ENCODE measurements at places on chromosomes 5 and 9. TPM values are rescaled to one million over a fixed set of nuclear protein-coding genes. Genes with fewer than 3 reads are reported as not detected.

The IL3 gene
- total RNA-seq = not detected

The ADAMTS2 gene
- total RNA-seq = not detected

DNA sequence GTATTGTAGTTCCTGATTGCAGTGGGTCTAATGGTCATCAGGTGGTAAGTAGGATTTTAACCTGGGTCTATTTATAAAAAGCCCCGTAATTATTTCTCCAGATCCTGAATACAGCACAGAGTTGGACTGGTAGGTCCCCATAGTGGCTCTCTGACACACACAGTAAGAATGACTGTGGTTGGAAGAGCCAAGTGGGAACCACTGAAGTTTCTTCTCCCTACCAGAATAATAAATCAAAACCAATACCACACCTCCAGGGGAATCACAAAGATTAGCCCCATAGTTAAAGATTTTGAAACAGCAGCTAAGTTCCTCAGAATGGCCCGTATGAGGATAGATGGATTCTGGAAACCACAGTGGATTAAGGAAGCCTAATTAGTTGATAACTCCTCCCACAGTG lies 68.4 kb upstream of the ZFR start:
- H3K4me3 ChIP-seq = no peak overlapping the region
- no peak for DNase-seq
- peaks cover 3% of the 10 kb centered on the region for H3K27me3 ChIP-seq
- H3K27ac ChIP-seq = no peak overlapping the region
- no peaks in the 10 kb centered on the region for H3K36me3 ChIP-seq

DNA sequence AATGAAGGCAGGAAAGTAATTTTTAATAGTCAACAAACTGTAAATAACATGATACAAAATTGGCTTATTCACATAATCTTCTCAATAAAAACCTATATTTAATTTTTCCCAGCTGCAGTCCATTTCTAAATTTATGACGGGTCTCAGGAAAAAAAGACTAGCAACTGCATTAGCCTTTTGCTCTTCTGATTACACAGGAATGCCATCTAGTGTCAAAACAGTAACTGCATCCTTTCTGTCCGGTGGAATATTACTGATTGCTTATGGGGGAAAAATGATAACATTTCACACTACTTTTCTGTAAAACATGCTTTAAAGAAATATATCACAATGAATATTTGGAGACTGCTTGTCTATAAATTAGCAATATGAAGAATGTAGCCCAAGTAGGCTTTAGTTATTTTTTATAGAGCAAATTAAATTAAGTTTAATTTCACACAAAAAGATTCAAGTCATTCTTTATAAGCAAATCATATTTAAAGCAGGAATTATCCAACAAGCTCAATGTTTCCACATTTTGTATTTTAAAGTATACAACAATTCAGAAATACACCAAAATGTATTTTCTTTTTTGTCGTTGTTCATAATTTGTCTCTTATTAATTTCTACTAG lies 534.7 kb downstream of the CDH10 start:
- no peaks in the 10 kb centered on the region for H3K4me1 ChIP-seq
- DNase-seq = no peak
- H3K27ac ChIP-seq = no peak overlapping the region
- no peaks in the 10 kb centered on the region for H3K27me3 ChIP-seq
- H3K4me3 ChIP-seq = no peak overlapping the region

- H3K27me3 ChIP-seq = no peaks in the 10 kb centered on the region
- no peak overlapping the region for H3K27ac ChIP-seq
- H3K4me3 ChIP-seq = no peak overlapping the region
- no peaks in the 10 kb centered on the region for H3K36me3 ChIP-seq
- no peak for DNase-seq
These were observed 175.7 kb upstream of the SLC12A2 start for GRCh38 chr5:127907907-127908306.

- peaks cover 88% of the 10 kb centered on the region for H3K36me3 ChIP-seq
- H3K27ac ChIP-seq = peak overlapping the region; percentile 87
- no peaks in the 10 kb centered on the region for H3K27me3 ChIP-seq
- peak overlapping the region; percentile 64 for H3K4me3 ChIP-seq
- H3K4me1 ChIP-seq = peaks cover 52% of the 10 kb centered on the region
These were observed 53.9 kb downstream of the OSTF1 start for GRCh38 chr9:75142202-75142601.
